Activated T-cell treated with anti-CD3 and anti-CD28 coated beads for 24 hours (primary cell): ENCODE measurements at places on chromosomes 2 and 18.
A peak's percentile ranks its signal among the peaks of the same experiment; 100 is the strongest.

- no peak for DNase-seq
These were observed 173.1 kb downstream of the RNF152 start for GRCh38 chr18:61719671-61720070.

DNA sequence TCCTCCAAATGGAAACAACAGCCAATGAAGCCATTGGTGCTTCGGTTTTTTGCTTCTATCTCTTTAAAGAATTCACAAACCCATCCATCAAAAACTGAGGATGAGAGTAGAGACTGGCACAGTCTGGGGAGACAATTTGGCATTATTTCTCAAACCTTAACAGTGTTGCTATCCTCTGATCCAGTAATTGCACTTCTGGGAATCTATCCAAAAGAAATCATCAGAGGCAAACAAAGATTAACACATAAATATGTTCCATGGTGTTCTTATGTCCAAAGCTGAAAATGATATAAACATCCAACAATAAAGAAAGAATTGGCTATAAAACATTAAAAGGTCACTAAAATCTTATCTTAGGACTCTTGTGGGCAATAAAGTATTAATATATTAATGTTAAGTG, 35.1 kb downstream of the REEP1 start:
- DNase-seq, result no peak

GRCh38 chr2:137747509-137747908, 216.8 kb upstream of the HNMT start:
- DNase-seq, result no peak

GRCh38 chr2:43041661-43042360, 184.6 kb downstream of the ZFP36L2 start:
- DNase-seq, result no peak

GRCh38 chr2:205686056-205686782, 3.9 kb downstream of the NRP2 start:
- DNase-seq, result no peak

GRCh38 chr2:191933307-191934105, 86.6 kb upstream of the CAVIN2 start:
- DNase-seq, result peak; percentile 7

DNA sequence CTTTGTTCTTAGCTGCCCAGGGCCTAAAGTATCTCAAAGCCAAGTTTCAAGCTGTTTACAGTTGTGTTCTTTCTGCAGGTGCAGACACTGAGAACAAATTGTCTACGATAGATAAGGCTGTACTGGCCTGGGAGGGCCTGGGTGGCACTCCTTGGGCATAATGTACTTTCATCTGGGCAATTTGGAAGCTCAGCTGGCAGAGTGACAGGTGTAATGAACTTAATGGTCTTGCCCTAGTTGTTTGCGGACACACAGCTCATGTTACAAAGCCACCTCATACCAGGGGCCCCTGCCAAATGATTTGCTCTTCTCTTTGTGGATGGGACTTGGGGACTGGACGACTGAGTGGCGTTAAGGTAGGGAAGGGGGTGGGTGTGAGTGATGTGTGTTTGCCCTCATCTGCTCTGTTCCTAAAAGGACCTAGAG, 4.3 kb downstream of the LDLRAD4 start:
- no peak for DNase-seq

GRCh38 chr2:226836548-226836885, 663 bp downstream of the RHBDD1 start:
- no peak for DNase-seq

DNA sequence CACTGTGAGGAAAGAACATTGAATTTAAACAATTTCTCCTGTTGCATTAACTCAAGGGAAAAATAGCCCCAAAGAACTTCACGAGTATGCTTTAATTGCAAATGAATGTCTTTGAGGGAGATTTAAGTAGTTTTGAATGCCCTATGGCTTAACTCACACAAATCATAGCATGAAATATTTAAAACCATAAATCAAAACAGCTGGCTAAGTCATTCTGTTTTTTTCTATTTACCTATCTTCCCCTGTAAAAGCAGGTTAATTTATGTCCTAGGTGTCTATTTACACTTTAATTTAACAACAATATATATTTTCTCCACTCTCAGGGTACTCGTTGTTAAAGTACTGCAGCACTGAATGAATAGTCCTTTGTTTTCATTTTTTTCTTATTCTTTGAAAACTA, 118.8 kb upstream of the PIEZO2 start:
- no peak for DNase-seq

DNA sequence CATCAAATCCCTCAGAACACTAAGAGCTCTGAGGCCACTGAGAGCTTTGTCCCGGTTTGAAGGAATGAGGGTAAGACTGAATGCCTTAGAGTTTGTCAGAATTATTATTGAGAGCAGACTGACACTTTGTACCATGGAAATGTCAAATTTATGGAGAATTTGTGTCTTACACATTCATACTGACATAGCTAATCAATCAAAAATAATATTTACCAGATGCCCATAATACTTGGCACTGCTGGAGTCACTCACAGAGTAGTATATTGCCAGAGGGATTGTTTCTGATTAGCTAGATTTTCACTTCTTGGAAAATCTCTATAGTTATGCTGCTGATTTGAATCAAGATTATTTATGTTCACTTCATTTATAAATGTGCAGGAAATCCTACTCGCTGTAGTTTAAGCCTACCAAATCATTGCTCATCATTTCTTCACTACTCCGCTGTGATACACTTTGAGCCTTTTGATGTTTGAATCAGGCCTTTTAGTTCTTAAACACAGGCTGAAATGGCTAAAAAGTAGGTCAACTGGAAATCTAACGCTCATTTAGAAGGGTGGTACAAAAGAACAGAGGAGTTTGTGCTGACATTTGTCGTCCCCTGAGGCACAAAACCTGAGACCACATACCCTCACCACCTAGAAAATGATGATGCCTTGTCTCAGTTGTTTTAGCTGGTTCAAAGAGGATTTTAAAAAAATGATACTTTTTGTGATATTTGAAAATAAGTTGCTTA, 96.1 kb upstream of the CSRNP3 start:
- no peak for DNase-seq
